ENCODE measurements at places on chromosomes 7 and 10. TPM values are rescaled to one million over a fixed set of nuclear protein-coding genes. Genes with fewer than 3 reads are reported as not detected.

DNA sequence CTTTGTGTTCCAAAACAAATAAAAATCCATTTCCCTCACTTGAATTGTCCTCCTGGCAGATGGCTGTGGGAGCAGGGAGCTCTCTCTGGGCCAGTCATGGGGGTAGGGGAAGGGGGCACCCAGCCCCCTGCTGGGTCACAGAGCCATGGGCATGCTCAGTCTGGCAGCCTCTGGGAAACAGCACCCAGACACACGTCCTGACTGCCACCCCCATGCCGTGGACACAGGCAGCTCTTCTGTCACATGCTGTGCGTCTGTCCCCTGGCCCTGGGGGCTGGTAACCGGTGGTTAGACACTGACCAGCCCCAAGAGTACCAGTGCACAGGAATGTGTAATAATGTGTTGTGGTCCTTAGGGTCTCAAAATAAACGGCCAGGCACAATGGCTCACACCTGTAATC is 47.0 kb downstream of the RASGEF1A start:
- DNase-seq: peak; percentile 15
- no peak overlapping the region for H3K27ac ChIP-seq
- no peak overlapping the region for H3K4me3 ChIP-seq
- H3K4me1 ChIP-seq: no peaks in the 10 kb centered on the region
- no peaks in the 10 kb centered on the region for H3K36me3 ChIP-seq
- H3K27me3 ChIP-seq: no peaks in the 10 kb centered on the region

- H3K4me3 ChIP-seq: peak overlapping the region; percentile 54
- no peak overlapping the region for H3K27ac ChIP-seq
- no peaks in the 10 kb centered on the region for H3K36me3 ChIP-seq
- H3K4me1 ChIP-seq: no peaks in the 10 kb centered on the region
- no peaks in the 10 kb centered on the region for H3K27me3 ChIP-seq
Measured at GRCh38 chr7:108000875-108001763, 1.8 kb downstream of the LAMB1 start.

DNA sequence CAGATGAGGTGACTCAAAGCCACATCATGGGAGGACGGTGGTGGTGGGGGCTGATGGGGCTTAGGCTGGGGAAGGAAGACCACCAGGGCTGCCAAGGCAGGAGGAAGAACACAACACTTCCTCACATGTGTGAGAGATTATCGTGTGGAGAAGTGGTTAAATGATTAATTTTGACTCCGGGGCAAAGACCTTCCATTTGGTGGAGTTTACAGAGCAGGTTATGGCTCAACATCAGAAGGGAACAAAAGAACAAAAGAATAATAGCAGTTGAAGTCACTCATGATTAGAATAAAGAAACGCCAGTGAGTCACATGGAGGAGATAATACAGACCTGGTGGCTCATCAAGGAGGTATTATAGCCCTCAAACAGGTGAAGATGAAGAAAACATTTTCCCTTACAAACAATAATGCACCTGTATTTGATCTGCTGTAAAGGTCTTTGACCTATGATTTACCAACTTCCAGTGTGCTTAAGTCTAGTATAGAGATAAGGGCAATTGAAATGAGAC is 170.1 kb downstream of the PKD1L1 start:
- no peak overlapping the region for H3K4me3 ChIP-seq
- H3K27me3 ChIP-seq: no peaks in the 10 kb centered on the region
- H3K4me1 ChIP-seq: peaks cover 9% of the 10 kb centered on the region
- no peak overlapping the region for H3K27ac ChIP-seq

DNA sequence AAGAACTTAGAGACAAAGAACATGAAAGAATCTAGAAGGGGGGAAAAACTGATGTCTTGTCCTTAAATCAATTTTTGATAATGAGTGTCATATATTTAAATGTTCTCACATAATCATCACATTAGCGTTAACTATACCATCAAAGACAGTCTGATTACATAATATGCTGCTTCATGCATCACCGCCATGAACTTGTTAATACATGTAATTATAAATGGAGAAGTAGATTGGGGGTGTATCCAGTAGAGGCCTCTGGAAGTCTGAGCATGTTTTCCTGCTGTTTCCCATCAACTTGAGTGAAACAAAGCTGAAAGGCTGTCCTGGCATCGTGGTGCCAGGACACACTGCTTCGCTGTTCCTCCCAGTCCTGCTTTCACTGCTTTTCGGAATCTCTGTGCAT is 48.2 kb downstream of the PRLHR start:
- no peaks in the 10 kb centered on the region for H3K36me3 ChIP-seq
- H3K4me1 ChIP-seq: no peaks in the 10 kb centered on the region
- H3K27ac ChIP-seq: no peak overlapping the region
- no peak overlapping the region for H3K4me3 ChIP-seq
- no peak for DNase-seq

HOXA1 gene
- total RNA-seq: 1.6 TPM

HMX3 gene
- not detected for total RNA-seq

GPR26 gene
- not detected for total RNA-seq

All from aorta (tissue), 5 donors.